ENCODE measurements at places on chromosomes 7 and 10. TPM values are rescaled to one million over a fixed set of nuclear protein-coding genes. Genes with fewer than 3 reads are reported as not detected.

SLC26A3 gene
- 3,814 TPM for total RNA-seq

DNA sequence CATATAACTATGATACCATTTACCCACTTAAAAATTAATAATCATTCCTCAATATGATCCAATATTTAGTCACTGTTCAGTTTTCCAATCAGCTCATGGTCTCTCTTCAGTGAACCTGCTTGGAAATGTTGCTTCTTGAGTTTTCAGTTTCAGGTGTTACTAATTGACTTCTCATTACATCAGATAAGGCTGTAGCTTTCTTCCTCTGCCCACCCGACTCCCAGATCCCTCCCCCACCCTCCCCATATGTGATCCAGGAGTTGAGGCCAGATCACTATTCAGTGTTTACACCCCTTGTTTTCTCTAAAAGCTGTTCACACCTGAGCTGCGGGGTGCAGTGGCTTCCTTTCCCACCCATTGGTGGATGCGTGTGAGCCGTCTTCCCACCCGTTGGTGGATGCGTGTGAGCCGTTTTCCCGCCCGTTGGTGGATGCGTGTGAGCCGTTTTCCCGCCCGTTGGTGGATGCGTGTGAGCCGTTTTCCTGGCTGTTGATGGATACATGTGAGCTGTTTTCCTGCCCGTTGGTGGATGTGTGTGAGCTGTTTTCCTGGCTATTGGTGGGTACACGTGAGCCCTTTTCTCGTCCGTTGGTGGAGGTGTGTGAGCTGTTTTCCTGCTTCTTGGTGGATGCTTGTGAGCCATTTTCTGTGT lies 3.2 kb upstream of the MTG1 start:
- no peak for DNase-seq

GRCh38 chr7:14622559-14622958 lies 280.0 kb downstream of the DGKB start:
- DNase-seq = no peak

- DNase-seq = no peak
Measured at GRCh38 chr7:18693816-18694215, 198.3 kb downstream of the HDAC9 start.

- DNase-seq = no peak
Measured at GRCh38 chr10:97013983-97014382, 171.8 kb downstream of the SLIT1 start.

- no peak for DNase-seq
Measured at GRCh38 chr7:141053626-141054025, 20.2 kb upstream of the TMEM178B start.

GRCh38 chr10:26621889-26622711 lies 75.4 kb upstream of the PDSS1 start:
- DNase-seq = peak; percentile 65

Measured in left colon (tissue), 2 donors.